ENCODE measurements at places on chromosomes 12 and 14.

DNA sequence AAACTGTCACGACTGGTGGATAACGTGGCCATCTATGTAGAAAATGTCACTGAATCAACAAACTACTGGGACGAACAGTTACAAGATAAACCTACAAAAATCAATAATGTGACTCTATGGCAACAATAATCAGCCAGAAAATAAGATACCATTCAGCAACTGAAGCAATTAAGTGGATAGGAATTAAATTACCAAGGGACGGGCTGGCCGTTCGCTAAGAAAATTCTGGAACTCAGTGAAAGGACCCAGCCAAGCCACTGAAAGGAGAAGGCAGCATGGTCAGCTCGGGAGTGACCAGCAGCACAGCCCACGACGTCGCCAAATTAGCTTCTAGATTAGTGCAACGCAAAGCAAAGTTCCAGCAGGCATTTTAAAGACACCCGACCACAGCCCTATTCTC is 33.6 kb upstream of the TMEM179 start:
- no peak for DNase-seq

DNA sequence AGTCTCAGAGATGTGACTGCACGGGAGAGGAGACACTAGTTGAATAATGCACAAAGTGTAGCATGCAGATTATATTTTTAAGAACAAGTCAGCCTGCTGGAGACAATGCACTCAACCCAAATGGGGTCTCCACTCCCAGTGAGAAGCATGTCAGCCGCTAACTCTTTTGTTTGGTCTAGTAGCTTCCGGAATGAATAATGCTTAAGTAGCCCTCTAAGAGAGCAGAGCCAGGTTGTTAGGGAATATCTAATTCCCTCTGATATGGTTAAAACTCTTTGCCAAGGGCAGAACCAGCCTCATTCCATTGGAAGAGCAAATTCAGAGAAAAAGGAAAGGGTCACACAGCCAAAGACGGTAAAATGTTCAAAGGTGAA is 80.4 kb downstream of the DAD1 start:
- DNase-seq = no peak

GRCh38 chr12:59593761-59594160 is 2.1 kb upstream of the SLC16A7 start:
- peak; percentile 21 for DNase-seq

DNA sequence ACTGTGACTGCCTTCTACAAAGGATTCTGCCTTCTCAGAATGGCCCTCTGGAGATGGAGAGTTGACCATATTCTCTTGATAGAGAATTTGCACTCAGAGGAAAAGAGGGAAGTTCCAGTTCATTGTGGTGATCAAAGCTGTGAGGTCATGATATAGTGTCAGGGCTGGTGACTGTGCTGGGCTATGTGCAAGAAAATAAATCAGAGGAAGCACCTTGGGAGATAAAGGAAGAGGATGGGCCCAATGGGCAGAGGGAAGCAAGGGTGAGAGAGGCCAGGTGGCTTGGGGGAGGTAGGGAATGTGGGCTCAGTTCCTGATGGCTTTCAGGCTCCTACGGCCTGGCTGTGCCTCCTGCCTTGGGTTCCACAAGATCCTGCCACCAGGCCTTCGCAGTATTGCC is 145.8 kb downstream of the SLC8A3 start:
- DNase-seq = no peak

DNA sequence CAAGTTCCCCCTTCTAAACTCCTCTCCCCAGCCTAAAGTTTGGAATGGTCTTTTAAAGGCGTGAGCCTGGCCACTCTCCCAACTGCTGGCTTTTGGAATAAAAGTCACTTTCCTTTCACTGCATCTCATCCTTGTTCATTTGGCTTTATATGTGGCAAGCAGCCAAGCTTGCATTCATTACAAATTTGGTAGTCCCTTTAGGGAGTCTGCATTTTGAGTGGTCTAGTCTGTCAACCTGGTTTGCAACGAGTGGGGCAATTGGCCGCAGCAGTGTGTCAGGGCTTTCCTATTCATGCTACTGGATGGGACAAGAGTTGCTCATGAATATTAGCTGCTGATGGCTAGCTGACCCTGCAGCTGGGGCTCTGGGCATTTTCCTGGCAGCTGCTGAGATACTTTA is 57.0 kb downstream of the CATSPERB start:
- DNase-seq = no peak

GRCh38 chr14:34782031-34782430 is 67.6 kb upstream of the CFL2 start:
- no peak for DNase-seq

GRCh38 chr12:56808954-56809353 is 45.8 kb downstream of the HSD17B6 start:
- DNase-seq = no peak

- DNase-seq = no peak
Measured at GRCh38 chr12:43345023-43345422, 207.0 kb downstream of the ADAMTS20 start.

- DNase-seq = peak; percentile 99
Measured at GRCh38 chr12:98418357-98419075, 96.9 kb upstream of the TMPO start.

- no peak for DNase-seq
Measured at GRCh38 chr12:20270557-20270956, 97.8 kb upstream of the PDE3A start.

DNA sequence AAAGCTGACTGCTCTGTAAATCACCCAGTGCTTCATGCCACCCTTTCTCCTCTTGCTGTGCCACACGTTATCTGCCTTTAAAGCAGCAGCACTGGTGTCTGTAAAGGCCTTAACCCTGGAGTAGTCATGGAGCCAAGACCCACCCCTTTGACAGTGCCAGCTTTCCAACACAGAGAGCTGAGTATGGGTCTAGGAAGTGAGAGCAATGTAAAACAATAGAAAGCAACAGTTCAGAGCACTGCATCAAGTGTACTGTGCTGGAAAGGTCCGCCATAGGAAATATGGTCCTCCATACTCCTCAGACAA is 139.5 kb downstream of the DAD1 start:
- no peak for DNase-seq

DNA sequence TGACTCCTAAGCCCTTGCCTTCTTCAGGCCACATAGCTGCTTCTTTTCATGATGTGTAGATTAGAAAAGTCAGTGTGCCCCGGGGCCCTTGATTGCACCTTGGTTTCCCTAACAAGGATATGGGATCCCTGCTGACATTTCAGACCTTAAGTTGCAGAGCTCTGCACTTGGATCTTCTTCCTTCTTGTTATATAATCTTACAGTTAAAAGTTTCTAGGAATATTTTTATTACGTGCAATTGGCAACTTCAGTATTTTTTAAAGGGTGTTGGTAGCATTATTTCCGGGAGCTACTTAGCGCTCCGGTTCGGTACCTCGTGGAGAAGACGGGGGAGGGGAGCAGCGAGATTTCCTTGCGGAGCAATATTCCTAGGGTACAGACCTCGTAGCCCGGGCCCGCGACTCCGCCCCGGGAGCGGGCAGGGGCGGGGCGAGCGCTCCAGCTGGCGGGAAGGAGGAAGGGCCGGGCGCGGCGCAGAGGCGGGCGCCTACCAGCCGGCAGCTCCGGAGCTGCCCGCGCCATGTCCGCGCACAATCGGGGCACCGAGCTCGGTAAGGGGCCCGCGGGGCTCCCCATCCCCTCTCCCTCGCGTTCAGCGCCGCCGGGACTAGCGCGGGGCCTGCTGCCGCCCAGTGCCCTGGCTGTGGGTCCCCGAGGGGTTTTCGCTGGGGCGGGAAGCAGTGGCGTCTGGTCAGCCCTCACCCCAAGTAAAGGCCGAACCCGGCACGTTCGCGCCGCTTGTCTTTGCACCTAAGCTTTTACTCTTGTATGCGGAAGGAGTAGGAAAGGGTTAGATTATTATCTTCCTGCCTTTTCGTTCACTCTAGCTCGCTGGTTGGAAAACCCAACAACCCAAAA is at the start of gene DERA:
DERA (plus strand) TSS at position 469 of the 858 bp plus-strand sequence; CDS start at position 521, 52 bp downstream.
- peak; percentile 77 for DNase-seq

DNA sequence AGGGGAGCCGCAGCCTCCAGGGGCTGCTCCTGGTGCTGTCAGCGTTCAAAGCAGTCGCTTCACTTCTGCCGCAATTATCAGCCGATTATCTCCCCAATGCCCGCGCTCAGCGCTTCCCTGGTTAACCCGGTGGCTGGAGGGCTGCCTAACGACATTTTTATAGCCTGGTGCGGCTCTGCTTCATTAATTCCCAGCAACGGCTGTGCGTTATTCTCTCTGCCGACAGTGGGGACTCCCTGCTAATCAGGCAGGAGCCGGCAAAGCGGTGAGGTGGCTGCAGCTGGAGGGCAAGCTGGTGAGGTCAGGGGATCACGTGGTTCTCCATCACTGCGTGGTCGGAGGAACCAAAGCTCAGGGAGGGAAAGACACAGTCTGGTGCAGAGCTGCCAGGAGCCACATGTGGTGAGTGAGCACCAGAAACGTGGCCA is 62.9 kb downstream of the GLRX5 start:
- peak; percentile 18 for DNase-seq

DNA sequence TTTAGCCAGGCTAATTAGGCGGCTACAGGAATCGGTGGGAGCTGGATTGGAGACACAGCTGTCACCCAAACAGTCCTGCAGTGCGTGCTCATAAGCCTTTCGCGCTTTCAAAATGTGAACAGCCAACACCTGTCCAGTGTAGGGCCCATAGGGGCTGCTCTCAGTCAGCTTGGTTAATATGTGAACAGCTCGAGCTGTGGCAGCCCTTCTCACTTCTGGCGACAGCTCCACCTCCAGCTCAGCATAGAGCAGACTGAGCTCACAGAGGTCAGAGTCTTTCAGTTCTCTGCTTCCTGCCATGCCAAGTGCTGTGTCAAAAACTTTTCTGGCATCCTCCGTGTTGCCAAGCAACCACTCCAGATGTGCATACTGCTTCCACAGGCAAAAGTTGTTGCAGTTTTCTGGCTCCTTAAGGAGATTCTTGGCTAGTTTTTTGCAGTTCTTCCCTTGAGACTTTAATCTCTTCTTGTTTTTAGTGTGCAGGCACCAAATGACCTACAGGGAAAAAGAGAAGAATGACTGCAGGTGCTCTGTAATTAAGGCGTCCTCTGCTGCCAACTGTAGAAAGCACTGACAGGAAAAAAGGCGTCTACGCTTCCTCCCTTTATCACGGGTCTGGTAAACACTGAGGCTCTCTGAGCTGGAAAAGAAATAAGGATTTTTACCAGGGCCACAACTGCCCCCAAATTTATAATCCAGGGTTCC is 32.5 kb downstream of the PSMC1 start:
- no peak for DNase-seq

DNA sequence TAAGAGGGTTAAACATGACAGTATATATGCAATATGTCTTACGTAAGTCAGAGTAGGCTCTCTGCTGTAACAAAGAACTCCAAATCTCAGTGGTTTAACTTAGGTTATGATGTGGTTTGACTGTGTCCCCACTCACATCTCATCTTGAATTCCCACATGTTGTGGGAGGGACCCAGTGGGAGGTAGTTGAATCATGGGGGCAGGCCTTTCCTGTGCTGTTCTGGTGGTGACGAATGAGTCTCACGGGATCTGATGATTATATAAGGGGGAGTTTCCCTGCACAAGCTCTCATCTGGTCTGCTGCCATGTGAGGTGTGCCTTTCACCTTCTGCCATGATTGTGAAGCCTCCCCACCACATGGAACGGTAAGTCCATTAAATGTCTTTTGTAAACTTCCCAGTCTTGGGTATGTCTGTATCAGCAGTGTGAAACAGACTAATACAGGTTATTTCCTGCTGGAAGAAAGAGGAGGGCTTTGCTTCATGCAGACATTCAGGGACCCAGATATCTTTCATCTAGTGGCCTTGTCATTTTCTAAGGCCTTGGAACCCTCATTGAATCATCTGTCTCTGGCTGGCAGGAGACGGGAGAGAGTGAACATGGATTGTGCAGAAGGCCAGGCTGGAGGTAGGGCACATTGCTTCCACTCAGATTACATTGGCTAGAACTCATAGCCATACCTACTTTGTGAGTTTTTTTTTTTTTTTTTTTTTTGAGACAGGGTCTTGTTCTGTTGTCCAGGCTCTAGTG is 96.1 kb downstream of the CRADD start:
- peak; percentile 59 for DNase-seq

DNA sequence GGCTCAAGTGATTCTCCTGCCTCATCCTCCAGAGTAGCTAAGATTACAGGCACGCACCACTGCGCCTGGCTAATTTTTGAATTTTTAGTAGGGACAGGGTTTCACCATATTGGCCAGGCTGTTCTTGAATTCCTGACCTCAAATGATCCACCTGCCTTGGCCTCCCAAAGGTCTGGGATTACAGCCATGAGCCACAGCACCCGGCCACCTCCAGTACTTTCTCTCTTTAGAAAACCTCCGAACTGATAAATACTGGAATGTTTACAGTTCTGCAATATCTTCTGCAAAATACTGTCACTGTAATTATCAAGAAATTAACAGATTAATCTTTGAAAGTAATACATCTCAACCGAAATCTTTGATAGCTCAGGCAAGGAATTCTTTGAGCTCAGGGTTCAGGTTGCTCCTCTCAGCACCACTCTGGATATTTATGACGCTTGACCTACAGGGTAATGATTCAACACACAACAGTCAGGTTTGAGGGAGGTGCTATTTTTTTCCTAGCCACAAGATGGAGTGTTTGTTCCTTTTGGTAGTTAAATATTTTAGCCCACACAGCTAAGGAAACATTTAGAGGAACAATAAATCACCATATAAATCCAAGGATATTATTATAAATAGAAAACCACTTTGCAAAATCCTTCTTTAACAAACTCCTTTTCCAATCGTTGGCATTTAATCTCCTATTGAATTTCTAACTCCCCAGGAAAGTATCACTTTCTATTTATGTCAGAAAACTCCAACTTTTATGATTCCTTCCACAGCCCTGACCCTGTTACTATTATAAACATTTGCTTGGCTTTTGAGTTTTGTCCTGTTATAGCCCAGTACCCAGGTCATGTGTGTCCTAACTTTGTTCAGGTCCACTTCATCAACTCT is 48.6 kb upstream of the GTF2A1 start:
- peak; percentile 61 for DNase-seq

GRCh38 chr12:15563663-15564062 is 225.5 kb downstream of the EPS8 start:
- peak; percentile 71 for DNase-seq

GRCh38 chr12:1695886-1696670 is 5.2 kb downstream of the ADIPOR2 start:
- DNase-seq = peak; percentile 33

- DNase-seq = no peak
Measured at GRCh38 chr14:44863271-44863670, 98.5 kb downstream of the KLHL28 start.

DNA sequence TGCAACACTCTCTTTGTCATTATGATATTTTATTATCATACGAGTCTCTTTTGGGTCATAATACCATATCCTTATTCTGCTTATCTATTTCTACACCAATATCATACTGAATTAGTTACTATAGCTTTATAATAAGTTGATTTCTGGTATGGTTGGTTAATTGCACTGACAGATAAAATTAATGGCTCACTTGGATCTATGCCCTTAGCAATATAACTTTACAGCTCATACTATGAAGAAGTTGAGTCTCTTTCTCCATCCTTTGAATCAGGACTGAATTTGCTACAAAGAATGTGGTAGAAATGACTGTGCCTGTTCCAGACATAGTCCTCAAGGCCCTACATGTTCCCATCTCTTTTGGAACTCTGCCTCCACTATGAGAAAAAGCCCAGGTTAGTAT is 139.7 kb upstream of the DYRK2 start:
- no peak for DNase-seq

DNA sequence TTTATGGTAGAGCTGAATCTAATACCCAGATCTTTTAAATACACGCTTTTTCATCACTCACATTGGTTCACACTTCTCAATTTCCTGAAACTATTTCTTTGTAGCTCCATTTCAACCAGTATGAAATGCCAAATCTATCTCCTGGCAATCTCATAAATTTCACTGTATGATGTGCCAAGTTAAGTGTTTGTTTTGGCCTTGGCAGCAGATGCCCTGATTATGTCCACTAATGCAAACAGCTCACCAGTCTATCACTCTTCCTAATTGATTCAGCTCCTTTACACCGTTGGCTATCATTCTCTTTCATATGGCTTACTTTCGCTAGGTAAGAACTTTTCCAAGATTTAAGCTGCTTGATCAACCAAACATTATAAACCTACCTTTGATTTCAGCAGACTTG is 58.6 kb downstream of the ZFC3H1 start:
- no peak for DNase-seq
